ENCODE measurements at places on chromosomes 7 and 10. TPM values are rescaled to one million over a fixed set of nuclear protein-coding genes. Genes with fewer than 3 reads are reported as not detected.

Gene GNAI1
- total RNA-seq = 7.5 TPM

DNA sequence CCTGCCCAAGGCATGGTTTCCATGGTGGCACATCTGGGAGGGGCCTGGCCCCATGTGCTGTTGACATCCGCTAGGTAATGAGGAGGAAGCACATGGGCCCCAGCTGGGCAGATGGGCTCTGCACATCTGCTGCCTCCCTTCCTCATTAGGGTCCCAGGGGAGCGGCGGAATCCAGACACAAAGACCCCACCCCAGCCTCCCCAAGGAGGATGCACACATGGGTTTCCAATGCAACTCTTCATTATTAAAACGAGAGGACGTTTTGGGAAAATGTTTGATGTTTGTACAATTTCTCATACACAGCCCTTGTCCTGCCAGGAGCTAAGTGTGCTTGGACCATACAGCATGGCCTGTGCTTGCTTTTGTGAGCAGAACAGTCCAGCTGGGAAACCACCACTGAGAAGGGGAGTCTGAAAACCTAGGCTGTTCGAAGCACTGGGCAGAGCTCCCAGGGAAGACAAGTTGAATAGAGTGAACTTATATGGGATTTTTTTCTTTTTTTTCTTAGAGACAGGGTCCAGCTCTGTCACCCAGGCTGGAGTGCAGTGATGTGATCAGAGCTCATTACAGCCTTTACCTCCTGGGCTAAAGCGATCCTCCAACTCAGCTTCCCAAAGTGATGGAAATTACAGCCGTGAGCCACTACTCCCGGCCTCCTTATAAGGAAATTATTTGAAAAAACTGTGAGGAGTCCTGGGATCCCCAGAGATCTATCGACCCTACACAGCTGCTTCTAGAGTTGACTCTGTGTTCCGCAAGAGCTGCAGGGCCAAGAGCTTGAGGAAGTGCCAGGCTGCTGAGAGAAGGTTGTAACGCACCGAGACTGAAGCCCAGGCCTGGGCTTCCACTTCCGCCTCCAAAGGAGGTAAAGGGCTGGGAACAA, 23.4 kb downstream of the FAM107B start:
- peaks cover 5% of the 10 kb centered on the region for H3K36me3 ChIP-seq
- no peak overlapping the region for H3K4me3 ChIP-seq
- H3K4me1 ChIP-seq = peaks cover 2% of the 10 kb centered on the region
- no peaks in the 10 kb centered on the region for H3K27me3 ChIP-seq
- no peak for DNase-seq

Gene CXCL12
- not detected for total RNA-seq

Gene SLC29A3
- 7.3 TPM for total RNA-seq

DNA sequence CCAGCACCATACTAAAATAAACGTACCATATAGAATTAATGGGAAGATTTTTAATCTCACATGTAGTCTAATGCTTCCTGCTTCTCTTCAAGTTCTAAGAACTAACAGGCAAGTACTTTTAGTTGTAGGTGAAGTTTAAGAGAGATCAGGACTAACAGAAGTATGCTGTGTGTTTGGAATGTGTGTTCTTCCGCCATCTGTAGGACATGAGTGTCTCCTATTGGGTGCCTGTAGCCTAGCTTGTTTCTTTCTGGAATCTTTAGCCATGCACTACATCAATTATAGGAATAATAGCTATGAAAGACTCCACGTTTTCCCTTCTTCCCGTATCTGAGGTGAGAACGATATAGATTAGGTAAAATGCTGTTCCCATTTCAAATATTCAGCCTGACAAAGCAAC, 140.2 kb upstream of the AHR start:
- peaks cover 62% of the 10 kb centered on the region for H3K4me1 ChIP-seq
- no peak overlapping the region for H3K4me3 ChIP-seq
- H3K27me3 ChIP-seq = no peaks in the 10 kb centered on the region
- no peak for DNase-seq
- no peak overlapping the region for H3K27ac ChIP-seq
- peaks cover 29% of the 10 kb centered on the region for H3K36me3 ChIP-seq

Gene INSIG1
- total RNA-seq = 197 TPM

- no peaks in the 10 kb centered on the region for H3K36me3 ChIP-seq
- no peaks in the 10 kb centered on the region for H3K27me3 ChIP-seq
- no peaks in the 10 kb centered on the region for H3K4me1 ChIP-seq
- no peak overlapping the region for H3K4me3 ChIP-seq
- DNase-seq = no peak
Observed at GRCh38 chr7:19944363-19945120, 171.1 kb upstream of the TMEM196 start.

Gene CRCP
- 37.9 TPM for total RNA-seq

DNA sequence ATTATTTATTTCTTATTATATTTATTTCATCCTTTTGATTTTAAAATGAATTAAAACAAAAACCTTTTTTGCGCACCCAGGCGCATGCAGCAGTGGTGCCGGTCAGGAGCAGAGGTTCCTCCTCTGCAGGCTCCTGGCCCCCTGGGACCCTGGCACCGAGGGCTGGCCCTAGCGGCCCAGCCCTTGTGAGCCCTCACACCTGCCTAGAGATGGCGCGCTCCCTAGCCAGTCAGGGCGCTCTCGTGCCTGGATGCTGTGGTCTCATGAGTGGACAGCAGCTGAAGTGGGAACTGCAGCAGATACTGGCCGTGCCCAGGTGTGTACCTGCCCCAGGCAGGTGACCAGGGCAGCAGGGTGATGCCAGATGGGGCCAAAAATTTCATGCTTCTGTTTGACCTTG, 13.8 kb downstream of the RET start:
- no peak for DNase-seq
- no peaks in the 10 kb centered on the region for H3K36me3 ChIP-seq
- H3K4me1 ChIP-seq = no peaks in the 10 kb centered on the region
- no peak overlapping the region for H3K4me3 ChIP-seq
- peaks cover 10% of the 10 kb centered on the region for H3K27me3 ChIP-seq

DNA sequence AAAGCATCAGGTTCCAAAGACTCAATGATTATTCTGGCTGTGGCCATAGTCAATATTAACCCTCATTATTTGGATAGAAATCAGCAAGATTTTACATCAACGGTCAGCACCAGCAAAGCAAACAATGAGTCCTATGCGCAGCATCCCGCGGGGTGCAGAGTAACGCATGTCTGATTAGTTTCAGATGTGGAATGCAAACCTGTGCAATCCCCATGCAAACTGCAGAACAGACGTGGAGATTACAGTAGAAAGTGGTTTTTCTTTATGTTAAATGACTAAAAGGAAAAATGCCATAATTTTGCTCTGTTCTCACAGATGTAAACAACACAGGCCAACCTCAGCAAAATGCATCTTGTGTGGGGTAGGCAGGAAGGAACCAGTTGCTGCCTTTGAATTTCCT, 258.1 kb upstream of the GRB10 start:
- H3K4me3 ChIP-seq = no peak overlapping the region
- H3K36me3 ChIP-seq = no peaks in the 10 kb centered on the region
- H3K27ac ChIP-seq = no peak overlapping the region
- H3K4me1 ChIP-seq = no peaks in the 10 kb centered on the region
- H3K27me3 ChIP-seq = no peaks in the 10 kb centered on the region
